ENCODE measurements at places on chromosomes 11 and 22.
A peak's percentile ranks its signal among the peaks of the same experiment; 100 is the strongest.

GRCh38 chr11:130550984-130551383 is 102.5 kb downstream of the ADAMTS15 start:
- no peak for DNase-seq

DNA sequence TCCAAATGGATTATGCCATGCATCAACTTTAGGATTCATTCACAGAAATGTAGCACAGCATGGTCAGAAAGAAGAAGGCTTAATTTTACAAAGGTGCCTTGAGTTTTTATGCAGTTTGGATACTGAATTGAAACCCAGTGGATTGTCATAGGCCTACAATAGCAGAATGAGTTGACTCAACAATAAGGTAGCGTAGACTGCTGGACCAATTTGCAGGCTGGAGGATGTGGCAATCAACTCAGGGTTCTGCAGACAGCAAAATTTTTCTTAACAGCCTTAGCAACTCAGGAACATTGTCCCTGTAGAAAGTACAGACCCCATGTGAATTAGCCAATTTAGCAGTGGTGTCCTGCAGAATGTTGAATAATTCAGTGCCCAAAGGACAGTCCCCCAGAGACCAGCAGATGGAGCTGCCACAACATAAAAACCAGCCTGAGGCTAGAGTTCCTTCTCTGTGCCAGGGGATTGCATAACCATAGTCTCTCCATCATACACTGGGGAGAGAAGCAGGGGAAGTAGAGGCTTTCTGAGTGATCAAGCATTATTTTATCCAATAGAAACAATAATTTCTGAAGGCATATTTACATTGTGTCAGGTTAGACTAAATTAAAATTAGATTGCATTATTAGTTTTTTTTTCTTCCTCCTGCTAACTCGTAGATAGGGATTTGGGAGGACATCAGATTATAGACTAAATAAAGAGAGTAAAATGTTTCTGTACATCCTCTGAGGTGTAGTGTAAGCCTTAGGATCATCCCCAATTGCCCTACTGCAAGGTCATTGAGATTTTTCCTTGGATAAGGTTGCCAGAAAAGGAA is 20.3 kb upstream of the MRPL17 start:
- peak; percentile 38 for DNase-seq

GRCh38 chr11:68002938-68003845 is 705 bp downstream of the UNC93B1 start:
- peak; percentile 15 for DNase-seq

DNA sequence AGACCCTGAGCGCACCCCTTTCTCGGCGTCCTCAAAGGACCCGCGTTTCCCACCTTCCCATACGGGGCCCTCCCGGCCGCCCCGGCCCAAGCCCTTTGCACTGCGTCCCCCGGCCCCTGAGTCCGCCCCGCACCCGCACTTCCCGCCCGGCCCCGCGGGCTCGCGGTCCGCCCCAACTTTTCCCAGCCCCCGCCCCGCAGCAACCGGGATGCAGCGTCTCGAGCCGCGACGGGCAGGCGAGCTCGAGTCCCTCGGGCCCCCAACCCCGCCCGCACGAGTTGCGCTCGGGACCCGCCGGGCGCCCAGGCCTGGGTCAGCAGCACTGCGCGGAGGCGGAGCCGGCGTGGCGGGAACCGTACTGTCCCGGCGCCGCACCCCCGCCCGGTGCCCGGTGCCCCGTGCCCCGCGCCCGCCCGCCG is 371 bp downstream of the SMCO4 start:
- DNase-seq, result peak; percentile 49

- DNase-seq, result no peak
These were observed 6.1 kb downstream of the TXN2 start for GRCh38 chr22:36475341-36475740.

DNA sequence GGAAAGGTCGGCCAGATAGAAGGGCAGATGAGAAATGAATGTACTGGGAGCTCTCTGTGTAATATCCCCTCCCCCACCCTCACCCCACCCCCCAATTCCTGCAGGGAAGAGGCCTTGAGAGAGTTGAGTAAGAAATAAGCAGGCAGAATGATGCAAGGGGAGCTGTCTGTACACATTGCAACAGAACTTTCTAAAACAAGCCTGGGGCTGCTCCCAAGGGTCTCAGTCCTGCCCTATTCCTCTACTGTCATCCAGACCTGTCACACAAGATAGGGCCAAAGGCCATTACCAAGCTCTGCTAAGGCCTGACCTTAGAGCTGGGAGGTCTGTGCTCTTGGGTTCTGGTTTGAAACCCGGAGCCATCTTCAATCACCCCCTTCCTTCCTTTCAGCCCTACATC is 5.7 kb upstream of the DGAT2 start:
- no peak for DNase-seq

DNA sequence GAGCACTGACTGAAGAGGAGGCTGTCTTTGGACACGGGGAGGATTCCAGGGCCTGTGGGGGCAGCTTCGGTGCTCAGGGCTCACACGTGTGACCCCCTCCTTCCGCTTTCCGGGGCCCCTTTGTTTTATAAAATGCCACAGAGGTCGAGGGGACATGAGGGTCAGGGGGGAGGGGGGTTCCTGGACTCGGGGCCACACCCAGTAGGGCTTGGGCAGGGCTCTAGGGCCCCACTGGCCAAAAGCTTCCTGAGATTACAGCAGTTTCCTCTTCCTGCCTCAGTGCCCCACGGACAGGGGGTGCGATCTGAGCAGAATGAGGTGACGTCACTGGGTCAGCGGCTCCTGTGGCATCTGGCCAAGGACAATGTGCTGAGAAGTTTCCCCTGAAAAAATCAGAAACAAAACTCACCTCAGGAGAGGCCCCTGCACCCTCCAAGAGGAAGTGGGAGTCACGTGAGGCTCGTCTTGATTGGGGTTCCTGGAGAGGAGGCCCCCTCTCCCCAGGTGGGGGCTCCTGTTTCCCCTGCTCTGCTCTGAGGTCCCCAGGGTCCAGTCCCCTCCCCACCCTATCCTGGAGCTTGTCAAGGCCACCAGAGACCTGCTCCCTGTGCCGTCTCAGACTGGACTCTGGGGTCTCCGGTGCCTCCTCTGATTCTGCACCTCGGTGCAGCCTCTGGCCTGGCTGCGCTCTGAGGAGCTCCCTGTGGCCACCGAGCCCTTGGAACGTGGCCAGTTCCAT is 6.4 kb upstream of the IFITM3 start:
- no peak for DNase-seq

GRCh38 chr11:134331354-134332188 is at the start of gene GLB1L2:
TSS of gene GLB1L2 (plus strand) at chr11:134331988. CDS start at chr11:134332062, 74 bp downstream.
- peak; percentile 78 for DNase-seq

- peak; percentile 84 for DNase-seq
These were observed 309.1 kb upstream of the C11orf87 start for GRCh38 chr11:109112821-109113280.

GRCh38 chr11:76657187-76658170 is 13.1 kb downstream of the LRRC32 start:
- DNase-seq, result no peak

GRCh38 chr11:91926965-91927364 is 297.7 kb upstream of the FAT3 start:
- DNase-seq, result no peak

- no peak for DNase-seq
These were observed 27.7 kb upstream of the PPP2R1B start for GRCh38 chr11:111793863-111794262.

DNA sequence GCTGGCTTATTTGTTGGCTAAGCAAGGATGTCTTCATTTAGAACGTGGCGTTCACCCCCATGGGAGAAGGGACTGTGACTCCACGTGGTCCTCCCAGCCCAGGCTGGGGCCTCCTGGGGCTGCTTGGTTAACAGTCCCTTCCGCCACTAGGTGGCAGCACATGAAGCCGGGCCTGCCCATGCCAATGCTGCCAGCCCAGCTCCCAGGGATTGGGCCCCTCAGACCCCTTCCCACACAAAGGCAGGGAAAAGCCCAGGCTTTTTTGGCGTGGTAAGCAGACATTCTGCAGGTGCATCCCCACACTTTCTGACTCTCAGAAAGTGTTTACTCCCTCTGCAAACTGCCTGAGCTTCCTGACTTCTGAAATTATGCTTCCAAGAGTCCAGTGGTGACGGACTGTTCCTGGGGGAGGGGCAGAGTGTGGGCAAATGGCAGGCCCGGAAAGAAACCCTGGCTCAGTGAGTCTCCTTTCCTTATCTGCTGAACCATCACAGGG is 3.1 kb downstream of the CBX6 start:
- DNase-seq, result peak; percentile 57

DNA sequence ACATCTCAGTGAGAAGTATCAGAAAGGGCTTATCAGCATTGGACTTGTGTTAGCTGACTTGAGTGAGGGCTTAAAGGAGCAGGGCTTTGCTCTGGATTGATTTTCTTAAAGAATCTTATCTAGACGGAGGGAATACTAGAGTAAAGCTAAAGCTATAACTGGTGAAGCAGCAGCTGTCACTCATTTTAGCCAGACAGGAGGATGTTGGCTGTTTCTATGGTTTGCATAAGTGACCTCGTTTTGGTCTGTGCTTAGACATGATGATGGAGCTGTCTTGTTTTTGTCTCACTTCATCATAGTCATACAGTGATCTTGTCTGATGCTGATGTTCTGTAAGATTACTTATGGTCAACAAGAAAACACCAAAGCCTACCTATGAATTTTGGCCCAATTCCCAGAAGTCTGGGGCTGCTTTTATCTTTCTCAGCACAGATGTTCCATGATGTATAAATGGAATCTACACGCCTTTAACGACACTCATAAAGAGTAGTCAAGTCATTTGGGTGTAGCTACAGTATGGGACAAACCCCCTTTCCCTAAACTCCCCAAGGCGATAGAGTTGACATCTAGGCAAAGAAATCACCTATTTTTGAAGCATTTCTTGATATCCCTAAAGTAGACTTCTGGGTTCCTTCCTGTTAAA is 77.5 kb upstream of the UCP3 start:
- DNase-seq, result no peak

All from NCI-H2081 (cell line).